ENCODE measurements at places on chromosomes 11 and 22. TPM values are rescaled to one million over a fixed set of nuclear protein-coding genes. Genes with fewer than 3 reads are reported as not detected.

The OR4C45 gene
- total RNA-seq = not detected

DNA sequence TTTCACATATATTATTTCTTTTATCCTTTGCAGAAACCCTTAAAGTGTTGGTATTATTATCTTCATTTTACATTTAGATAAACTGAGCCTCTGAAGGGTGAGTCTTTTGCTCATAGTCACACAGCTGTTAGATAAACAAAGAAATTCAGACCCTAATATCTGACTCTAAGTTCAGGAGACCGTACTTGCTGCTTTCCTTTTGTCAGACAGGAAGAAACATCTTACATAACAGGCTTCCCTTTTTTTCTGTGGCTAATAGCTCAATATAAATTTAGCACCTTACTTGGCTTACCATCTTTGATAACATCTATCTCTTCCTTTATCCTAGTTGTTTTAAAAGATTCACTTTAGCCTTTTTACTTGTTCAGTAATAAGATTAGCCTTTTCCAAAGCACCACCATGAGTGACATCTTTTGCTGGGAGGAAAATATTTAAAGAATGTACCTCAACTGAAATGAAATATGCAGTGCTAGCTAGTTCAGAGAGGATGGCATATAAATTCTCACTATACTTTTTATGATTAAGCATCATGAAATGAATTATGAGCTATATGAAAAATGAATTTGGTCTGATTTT lies 128.6 kb downstream of the WNT11 start:
- no peak for DNase-seq

DNA sequence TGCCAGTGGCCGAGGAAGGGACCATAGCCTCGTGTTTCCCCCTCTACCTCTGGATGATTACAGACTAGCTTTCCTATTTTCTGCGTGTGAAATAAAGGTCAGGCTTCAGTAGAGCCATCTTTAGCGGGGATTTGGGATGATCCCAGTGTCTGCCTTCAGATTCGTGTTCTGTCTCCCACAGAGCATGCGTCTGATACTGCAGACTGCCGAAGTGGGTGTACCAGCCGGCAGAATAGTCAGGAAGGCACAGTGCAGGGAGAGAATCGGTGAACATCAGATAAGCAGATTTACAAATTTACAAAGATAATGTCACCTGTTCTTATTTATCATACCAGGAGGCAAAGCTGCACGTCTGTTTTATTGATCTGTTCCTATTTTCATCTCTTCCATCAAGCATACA lies 11.1 kb downstream of the CTTN start:
- no peak for DNase-seq

DNA sequence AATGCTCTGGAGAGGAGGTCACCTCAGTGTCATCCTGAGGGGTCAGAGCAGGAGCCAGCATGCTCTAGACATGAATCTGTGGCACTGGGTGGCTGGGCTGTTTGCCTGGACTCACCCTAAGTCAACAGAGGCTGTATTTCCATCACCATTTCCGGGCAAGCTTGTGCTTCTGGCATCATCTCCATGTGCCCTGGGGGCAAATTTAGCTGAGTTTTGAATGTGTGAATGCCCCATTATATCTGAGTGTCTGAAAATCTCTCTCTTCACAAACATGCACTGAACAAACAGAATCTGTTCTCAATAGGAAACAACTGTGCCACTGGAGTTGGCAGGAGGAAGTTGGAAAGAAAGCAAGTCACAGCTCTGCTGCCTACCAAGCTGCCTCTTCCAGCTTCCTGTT lies 356.2 kb downstream of the GRM5 start:
- DNase-seq = no peak

- no peak for DNase-seq
Measured at GRCh38 chr11:15278128-15278527, 163.4 kb downstream of the INSC start.

DNA sequence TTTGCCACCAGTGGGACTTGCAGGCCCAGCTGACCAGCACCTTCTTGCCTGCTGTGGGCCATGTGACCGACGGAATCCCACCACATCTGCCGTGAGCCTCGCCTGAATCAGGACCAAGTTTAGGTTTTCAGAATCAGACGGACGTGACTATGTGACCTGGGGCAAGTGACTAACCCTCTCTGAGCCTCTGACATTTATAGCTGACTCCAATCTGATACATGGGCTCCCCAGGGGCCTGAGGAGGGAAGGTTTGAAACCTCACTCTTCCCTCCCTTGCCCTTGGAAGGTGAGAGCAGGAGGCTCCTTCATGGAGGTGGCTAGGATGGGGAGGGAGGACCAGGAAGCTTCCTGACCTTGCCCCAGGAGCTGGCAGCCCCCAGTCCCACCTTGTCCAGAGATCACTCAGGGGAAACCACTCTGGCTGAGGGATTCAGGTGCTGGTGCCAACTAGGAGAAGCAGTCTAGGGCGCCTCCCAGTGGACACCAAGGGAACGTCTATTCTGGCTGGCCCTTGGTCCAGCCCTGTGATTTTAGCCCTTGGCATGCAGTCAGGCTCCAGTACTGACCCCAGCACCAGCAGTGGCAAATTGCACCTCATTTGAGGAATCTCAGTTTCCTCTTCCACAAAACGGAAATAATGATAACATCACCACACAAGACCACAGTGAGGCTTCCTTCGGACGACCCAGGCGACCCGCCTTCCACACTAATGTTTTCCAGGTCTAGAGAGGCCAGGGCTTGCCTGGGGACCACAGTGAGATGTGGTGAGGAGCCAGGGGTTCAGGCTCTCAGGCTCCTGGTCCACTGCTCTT lies 47.2 kb upstream of the SYT7 start:
- DNase-seq = peak; percentile 94

DNA sequence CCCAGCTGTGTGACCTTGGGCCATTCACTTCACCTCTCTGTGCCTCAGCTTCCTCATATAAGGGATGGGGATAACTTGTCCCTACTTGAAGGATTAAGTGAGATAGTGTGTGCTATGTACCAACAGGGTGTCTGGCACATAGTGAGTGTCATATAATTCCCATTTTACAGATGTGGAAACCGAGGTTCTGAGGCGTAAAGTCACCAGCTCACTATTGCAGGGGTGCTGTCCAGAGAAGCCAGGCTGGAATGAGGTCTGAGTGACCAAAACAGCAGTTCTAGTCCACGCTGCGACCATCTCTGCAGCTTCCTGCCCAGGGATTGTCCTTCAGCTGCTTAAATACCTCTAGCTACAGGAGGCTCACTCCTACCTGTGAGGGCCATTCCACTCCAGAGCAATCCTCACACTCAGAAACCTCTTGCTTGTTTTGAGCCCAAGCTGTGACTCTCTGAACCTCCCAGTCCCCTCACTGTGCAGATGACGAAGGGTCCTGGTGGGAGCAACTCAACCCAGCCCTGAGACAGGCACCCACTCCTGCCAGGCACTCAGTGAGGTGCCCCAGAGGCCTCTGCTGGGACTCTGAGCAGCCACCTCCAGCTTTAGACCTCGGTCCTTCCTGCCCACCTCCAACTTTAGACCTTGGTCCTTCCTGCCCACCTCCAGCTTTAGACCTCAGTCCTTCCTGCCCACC lies 5.8 kb downstream of the MB start:
- DNase-seq = no peak
